Stimulated activated naive CD4-positive, alpha-beta T cell (primary cell): ENCODE measurements at places on chromosomes 13 and 19.

DNA sequence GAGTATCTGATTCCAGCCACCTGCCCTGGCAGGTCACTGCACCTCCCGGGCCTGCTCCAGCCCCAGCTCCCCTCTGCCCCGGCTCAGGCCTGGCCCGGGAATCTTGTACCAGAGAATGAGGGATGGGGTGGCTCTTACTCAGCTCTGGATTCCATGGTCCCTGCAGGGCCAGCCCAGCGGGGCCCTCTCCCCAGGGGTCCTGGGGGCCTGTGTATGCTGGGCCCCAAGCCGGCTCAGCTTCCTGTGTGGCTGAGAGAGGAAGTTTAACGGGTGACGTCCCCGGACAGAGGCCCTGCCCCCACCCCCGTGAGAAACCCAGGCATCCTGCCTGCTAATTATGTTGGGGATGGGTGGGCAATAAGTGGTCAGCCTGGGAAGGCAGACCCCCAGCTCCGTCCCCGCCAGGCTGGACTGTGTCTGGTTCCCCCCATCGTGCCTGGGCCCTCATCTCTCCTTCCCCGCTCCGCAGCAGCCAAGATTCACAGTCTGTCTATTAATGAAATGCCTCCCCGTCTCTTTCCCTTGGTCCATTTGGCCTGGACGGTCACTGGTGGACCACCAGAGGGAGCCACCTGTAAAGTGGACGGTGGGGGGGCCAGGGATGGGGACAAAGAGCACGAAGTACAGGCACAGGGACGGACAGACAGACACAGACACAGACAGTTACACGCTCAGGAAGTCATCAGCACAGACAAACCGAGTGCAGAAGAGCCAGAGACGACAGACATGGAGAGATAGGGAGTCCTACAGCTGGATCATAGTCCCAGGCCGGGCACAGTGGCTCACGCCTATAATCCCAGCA lies at the start of gene DENND1C:
Gene DENND1C, minus strand, starts transcription at position 247 of the 802 bp plus-strand sequence. Its CDS starts 92 bp downstream, at position 155.
- DNase-seq: peak; percentile 32

DNA sequence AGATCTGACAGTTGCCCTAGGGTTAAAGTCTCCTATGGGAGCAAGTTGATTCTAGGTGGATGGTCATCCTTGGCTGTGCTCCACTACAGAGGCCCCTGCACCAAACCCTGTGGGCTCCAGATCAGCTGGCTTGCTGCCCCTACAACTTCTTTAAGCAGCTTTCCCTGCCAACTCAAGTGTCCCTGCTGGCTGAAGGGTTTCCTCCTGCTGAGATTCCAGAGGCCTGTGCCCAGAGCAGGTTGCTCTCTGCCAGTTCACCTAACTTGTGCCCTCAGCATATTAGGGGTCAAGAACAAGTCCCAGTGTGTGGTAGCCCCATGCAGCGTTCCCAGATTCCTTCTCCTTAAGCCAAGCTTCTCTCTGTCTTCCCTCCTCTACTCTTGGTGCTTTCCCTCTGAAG lies 85.6 kb downstream of the ZMYM2 start:
- DNase-seq: no peak

DNA sequence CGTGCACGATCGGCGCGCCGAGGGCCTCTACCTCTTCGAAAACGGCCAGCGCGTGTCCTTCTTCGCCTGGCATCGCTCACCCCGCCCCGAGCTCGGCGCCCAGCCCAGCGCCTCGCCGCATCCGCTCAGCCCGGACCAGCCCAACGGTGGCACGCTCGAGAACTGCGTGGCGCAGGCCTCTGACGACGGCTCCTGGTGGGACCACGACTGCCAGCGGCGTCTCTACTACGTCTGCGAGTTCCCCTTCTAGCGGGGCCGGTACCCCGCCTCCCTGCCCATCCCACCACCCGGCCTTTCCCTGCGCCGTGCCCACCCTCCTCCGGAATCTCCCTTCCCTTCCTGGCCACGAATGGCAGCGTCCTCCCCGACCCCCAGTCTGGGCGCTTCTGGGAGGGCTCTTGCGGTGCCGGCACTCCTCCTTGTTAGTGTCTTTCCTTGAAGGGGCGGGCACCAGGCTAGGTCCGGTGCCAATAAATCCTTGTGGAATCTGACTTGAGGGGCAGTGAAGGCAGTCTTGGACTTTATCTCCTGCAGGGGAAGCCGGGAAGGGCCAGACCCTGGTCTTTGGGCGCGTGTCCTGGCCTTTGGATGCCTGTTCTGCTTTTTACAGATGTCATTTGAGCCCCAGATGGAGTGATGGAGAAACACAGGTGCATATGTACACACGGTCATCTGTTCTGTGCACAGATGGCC lies 2.2 kb downstream of the CLEC11A start:
- DNase-seq: no peak

DNA sequence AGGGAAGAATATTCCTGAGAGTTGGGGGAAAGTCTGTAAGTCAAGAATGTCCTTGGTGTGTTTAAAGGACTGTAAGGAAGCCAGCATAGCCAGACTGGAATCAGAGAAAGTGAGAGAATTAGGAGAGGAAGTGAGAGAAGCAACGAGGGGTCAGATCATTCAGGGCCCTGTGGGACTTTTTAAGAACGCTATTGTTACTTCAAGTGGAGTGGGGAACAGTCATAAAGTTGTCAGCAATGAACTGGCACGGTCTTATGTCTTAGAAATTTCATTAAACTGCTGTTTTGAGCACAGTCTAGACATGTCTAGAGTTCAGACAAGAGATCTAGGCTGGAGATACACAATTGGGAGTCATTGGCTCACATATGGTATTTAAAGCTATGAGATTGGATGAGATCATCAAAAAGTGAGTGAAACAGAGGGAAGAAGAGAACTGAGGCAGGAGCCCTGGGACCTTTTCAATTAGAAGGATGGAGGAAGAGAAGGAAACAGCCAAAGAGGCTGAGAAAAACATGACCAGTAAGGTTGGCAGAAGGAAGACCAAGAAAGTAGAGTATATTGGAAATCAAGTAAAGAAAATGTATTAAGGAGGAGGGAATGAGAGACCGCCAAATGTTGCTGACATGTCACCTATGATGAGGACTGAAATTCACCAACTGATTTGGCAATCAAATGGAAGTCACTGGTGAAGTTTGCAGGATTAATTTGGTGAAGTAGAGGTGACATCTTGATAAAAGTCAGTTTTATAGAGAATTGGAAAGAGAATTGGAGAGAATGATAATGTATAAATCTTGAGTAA lies 263.5 kb downstream of the GPC5 start:
- DNase-seq: no peak

- no peak for DNase-seq
Observed at GRCh38 chr19:39677961-39678889, 22.5 kb downstream of the LGALS16 start.

DNA sequence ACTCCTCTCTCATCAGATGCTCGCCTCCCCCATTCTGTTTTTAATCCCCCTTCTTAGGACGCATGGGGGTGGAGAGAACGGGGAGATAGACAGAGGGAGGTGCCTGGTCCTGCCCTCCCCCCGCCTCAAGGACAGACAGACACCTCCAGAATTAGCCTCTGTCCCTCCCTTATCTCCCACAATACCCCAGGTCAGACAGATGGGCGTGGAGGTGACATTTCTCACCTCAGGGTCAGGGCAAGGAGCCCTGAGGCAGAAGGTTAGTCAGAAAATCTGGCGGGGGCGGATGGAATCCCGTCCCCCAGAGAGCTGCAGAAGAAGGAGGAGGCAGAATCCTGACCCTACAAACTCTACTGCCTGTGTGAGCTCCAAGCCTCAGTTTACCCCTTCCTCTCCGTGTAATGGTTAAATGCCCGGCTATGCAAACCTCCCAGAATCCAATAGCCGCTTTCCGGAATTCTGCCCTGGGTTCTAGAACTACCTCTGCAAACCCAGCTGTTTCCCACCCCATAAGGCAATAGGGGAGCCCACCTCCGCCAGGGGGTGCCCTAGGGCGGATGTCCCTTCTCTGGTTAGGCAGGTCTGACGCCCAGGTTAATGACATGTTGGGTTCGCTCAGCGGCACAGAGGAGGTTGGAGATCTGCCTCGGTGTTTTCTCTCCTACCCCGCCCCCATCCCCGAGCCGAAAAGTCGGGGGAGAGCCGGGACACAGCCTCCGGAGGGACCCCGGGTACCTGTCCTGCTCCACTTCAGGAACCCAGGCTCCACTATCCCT lies 900 bp downstream of the PPP1R13L start:
- DNase-seq: peak; percentile 41

- DNase-seq: no peak
Observed at GRCh38 chr13:41660411-41660810, 203.1 kb downstream of the RGCC start.

GRCh38 chr19:38204096-38204495 lies 19.9 kb downstream of the DPF1 start:
- DNase-seq: no peak

DNA sequence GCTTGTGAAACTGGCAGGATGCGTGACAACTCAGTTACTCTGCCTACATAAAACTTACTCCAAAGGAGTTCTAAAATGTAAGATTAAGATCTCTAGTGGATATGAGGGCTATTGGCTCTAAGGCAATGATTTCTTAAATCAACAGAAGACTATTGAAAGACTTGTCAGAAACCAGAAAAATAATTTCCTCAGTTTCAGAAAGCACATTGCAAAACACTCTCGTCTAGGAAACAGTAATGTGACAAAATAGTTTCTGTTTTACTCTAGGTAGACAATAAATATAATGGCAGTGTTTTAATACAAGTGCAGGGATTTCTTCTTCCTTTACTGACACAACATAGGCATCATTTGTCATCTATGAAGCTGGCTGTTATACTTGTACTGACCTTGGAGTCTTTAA lies 230.1 kb downstream of the KCTD12 start:
- no peak for DNase-seq

DNA sequence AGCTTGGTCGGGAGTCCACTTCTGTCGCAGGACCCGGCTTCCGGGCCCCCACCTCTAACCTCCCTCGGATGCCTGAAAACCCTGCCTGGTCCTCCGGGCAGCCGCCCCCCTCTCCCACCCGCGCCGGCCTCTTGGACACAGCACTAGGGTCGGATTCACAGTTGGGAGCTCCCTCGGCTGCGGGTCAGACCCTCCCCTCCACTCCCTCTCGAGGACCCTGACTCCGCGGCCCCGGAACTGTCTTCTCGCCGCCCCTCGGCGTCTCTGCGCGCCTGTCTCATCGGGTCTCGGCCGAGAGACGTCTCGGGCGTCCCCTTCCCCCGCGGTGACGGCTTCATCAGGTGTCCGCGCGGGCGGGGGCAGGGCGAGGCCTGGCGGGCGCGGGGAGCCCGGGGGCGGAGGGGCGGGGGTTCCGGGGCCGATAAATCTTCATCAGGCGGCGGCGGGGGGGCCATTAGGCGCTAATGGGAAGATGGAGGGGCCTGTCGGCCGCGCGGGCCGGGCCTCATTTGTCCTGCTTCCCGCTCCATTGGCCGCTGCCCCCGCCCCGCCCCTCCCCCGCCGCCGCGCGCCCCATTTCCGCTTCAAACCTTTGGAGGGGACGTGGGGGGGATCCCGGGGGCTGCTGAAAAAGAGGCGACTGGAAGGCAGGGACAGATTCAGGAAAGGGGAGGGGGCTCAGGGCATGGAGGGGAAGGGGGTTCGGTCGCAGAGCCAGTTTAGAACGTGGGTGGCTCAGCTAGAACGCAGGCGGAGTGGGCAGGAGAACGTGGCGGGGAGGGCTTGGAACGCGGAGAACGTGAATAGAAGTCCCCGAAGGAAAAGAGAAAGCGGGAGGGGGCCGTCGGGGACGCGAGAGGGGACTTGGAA lies 11.8 kb upstream of the ERFL start:
- no peak for DNase-seq

GRCh38 chr13:110213461-110214074 lies 93.4 kb downstream of the COL4A1 start:
- DNase-seq: no peak

DNA sequence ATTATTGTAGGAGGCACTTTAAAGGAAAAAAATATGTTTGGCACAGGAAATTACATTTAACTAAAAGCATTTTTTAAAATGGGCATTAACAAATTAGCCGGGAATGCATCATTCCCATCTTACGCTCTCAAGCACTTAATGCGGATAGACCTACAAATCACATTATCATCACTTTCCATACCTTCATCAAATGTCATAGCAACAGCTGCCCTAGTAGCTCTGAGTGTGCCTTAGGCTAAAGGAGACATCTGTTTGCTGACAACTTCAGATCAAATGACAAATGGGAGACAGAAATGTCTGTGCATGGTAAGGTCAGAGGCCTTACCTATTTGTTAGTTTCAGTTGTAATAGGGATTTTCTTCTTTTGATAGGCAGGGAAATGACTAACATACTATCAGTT lies 773.2 kb upstream of the SLC10A2 start:
- no peak for DNase-seq

DNA sequence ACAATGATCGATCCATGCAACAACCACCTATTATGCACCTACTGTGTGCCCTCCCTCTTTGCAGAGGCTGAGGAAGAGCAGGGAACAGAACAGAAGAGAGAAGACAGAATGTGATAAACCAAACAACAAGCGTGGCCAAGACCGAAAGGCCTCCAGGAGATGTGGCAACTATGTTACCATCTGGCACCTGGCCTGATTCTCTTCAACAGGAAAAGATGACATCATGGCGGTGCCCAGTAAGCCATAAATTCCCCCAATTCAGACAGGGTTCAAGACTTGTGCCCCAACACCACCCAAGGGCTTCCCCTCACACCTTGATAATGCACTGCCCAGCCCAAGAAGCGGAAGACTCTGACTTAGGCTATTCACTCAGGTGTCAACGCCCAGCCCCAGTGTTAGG lies 44.3 kb downstream of the SLC7A1 start:
- no peak for DNase-seq

DNA sequence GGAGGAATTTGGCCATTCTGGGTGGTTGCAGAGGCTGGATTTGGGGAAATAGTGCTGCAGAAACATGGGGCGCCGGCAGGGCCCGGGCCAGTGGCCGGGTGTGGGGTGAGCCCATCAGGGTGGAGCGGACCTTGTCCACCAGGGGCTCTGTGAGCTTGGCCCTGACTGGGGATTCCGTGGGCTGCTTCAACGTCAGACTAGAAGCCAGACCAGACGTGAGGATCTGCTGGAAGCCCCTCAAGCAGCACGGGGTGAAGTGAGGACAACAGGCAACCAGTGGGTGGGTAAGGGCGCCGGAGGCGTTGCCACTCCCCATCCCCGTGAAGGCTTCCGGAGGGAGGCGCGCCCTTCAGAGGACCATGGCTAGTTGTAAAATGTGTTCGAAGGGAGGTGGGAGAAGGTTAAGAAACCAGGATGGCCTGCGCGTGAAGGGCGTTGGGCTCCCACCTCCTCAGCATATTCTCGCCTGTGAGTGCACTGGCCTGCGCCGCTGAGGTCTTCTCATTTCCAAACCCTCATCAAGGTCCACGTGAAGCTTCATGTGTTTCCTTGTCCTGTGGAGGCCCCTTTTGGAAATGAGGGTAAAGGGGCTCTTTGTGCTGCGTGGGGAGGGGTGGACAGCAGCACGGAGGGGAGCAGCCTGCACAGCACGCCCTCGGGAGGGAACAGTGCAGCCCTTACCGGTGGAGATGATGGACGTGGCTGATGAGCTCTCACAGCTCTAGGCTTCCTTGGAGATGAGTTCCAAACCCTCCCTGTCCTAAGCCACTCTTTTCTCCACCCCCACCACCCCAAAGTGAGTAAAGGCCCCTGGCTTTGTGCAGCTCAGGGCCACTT lies 8.3 kb downstream of the TEX29 start:
- DNase-seq: no peak

GRCh38 chr19:37855098-37855497 lies 51.3 kb downstream of the WDR87 start:
- DNase-seq: no peak
